ENCODE measurements at places on chromosomes 5 and 9.

DNA sequence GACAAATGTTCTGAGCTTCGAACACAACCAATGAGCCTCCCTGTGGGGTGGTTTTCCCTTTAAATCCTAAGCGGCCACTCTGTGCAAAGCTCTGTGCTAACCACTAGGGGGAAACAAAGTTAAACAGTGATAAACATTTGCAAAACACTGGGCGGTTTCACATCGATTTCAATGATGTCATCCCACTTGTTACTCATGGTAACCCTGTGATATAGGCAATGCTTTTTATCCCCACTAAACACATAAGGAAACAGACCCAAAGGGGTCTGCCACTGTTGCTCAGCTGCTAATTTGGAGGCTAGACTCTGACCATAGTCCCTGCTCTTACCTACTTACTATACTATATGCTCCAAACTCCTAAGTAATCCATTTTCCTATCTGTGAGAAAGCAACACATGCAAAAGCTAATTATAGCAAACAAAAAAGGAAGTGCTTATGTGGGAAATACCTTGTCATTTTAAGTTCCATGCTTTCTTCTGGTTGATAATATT, 57.3 kb downstream of the PTPN3 start:
- DNase-seq, result peak; percentile 95

DNA sequence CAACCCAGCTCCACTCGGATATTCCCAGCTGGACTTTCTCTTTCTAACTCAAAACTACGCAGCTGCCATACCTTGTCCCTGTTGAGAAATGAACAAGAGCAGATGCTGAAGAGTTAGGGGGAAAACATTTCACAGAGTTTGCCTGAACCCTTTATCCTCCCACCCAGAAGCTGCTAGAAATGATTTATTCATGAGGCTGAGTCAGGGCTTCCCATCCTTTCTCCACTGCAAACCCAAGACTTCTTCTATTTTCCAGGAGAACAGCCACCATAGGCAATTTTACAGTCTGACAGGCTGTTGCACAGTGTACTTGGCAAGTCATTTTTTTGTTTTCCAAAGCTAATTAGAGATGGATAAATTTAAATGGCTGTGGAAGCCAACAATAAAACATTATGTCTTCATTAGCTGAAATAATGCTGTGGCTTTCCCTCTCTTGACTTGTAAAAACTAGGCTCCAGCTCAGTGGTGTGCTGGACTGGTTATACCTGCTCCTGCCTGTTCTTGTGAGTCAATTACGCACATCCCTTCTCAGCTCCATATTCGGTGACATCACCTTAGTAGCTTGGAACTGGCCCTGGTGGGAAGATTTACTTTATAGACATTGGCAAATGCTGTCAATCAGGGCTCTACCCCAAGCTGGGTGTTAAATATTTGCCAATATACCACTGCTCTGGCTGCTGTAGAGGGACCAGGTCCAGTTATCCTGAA, 71.9 kb downstream of the KIF4B start:
- no peak for DNase-seq

DNA sequence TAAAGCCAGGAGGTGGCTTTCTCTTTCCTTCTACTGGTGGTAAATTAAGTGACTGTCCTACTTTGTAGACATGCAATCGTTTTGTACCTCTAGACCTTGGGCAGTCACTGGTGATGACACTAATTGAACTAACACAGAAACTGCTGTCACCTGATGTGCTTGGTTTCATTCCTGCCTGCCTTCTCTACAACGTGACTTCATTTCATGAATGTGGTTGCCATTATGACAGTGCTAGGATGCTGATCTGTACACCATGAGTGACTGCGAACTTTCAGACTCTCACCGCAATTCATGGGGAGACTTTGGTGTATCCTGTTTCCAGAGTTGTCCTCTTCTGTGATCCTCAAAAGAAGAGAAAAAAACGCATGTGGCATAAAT, 47.5 kb downstream of the UBE2QL1 start:
- DNase-seq, result no peak

DNA sequence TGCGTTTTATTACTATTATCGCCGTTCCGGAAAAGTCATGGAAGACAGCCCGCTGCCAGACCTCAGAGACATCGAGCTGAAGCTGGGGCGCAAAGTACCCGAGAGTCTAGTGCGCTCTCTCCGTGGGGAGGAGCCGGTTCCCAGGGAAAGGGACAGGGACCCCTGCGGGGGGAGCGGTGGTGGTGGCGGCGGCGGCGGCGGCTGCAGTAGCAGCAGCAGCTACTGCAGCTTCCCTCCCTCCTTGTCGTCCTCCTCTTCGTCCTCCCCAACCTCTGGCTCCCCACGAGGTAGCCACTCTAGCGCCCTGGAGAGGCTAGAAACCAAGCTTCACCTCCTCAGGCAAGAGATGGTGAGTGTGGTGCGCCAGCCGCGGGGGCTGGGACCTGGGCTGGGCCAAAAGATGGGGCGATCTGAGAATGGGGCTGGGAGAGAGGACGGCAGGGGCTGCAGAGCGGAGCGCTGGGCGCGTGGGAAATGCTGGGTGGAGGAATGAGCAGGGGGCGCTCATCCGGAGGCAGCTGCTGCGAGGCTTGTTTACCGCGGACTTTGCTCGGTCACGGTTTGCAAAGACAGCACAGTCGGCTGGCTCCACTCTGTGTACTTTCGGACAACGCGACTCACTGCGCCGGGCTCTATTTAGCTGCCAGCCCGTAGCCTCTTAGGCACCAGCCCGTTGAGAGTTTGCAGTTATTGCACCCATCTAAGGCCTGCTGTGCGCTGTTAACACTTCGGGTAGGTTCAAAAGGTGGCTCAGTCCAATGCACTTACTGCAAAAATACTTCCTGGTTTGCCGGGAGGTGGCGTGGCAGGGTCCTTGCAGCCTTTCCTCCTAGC, 1.1 kb downstream of the LURAP1L start:
- peak; percentile 97 for DNase-seq

DNA sequence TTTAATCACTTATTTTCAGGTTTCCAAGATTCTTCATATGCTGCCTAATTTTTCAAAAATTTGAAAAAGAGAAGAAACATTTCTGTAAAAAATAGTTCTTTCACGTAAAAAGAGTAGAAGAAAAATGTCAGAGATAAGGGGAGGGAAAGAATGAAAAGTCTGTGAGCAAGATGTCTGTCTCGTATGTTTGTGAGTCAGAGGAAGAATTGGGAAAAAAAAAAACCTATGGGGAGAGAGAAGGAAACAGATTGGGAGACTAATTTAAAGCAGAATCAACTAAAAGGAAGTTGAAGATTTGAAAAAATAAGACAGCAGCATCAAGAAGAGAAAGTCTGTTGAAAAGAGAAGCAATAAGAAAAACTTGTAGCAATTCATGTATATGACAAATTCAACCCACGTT, 456.3 kb downstream of the HINT1 start:
- peak; percentile 23 for DNase-seq

DNA sequence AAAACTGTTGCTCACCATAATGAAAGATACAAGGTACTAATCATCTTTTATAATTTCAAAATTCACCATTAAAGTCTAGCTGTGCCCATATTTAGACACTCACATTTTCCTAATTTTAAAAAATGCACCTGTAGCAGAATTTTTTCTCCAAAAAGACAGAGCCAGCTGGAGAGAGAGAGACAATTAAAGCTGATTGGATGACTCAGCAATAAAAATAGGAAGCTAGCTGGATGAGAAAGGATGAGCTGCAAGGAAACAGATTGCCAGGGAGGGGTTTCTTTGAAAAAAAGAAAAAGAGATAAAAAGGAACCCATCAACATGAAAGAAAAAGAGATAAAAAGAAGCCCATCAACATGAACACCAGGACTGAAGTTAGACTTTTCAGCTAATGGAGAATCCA, 73.8 kb downstream of the HCN1 start:
- no peak for DNase-seq

- DNase-seq, result peak; percentile 76
These were observed 61.2 kb upstream of the ZFR start for GRCh38 chr5:32505756-32506155.

DNA sequence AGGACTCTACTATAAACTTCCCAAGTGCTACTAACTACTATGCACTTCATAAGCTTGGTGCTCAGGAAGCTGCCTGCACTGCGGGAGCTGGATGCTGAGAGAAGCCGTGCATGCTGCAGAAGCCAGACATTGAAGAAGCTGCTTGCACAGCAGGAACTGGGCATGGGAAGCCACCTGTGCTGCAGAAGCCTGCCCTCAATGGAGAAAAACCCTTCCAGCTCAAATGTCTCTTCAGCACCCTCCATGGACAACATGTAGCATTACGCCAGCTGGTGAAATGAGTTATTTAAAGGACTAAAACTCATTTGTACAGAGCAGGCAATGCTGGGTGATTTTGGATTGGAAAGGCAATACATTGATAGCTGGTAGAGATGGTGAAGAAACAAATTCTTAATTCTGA, 247.2 kb downstream of the KIF4B start:
- no peak for DNase-seq

GRCh38 chr9:93642961-93643360, 66.6 kb downstream of the PHF2 start:
- peak; percentile 91 for DNase-seq

GRCh38 chr5:140262221-140262620, 40.7 kb downstream of the PFDN1 start:
- no peak for DNase-seq

DNA sequence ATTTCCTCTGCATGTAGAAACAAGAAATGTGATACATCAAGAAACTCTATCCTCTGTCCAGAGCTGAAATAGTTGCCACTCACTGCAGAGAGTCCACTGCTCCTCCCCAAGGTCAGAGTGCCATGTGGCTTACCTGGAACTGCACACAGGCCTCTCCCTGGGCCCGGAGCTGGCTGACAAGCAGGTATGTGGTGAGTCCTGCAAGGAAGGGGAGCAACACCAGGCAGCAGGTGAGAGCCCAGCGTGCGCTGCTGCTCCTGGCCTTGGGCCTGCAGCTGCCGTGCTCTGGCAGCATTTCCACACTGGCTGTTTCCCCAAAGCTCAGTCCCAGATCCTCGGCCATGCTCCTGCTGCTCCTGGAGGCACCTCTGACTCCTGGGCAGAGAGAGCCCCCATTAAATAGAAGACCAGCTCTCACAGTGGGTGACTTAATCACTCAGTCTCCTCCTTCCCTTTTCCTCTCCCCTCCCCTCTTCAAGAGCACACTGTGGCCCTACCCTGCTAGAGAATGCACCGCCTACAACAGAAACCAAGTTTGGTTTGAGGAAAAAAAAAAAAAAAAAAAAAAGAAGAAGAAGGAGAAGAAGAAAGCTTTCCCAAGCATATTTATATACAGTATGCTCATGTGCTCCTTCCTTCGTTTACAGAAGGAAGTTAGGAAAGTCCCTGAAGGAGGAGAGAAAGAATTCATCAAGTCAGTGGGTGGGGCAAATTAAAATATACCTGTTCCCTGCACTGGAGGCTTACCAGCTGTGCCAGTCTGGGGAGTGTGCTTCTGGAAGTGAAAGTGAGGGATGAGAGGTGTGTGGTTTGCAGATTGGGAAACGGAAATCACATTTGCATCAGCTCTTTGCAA, at the start of gene TNFSF15:
TNFSF15 (minus strand) TSS at position 370 of the 856 bp plus-strand sequence; CDS start at position 343, 27 bp downstream.
- peak; percentile 74 for DNase-seq

DNA sequence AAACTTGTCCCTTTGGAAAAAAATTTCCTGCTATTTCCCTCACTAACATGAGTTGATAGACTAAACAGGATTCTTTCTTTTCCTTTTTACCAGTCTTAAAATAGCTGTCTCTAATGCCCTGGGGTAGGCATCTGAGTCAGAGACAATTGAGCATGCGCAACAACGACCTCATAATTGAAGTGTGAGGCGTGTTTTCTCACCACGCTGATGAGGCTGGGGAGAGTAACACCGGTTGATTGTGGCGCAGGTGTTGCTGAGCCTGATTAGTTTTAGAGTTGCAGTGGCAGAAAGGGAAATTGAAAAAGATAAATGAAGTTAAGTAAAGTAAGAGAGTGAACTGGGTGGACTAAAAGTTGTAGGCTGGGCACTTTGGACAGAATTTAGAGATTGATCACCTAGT, 213.7 kb downstream of the TLR4 start:
- DNase-seq, result no peak

DNA sequence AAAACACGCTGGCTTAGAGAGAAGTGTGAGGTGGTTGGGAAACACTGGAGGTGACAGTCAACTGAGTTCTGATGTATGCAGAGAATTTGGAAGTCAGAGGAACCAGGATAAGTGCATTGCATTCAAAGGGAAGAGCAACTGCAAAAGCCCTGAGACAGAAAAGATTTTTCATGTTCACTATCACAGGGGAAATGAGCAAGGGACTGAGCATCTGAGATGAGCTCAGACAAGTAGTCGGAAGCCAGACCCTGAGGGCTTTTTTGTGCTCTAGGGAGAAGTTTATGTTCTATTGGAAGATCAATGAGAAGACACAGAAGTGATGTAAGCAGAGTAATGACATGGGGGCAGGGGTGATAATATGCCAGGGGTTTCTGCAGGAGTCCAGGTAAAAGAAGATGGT, 97.5 kb downstream of the HTR4 start:
- DNase-seq, result no peak

DNA sequence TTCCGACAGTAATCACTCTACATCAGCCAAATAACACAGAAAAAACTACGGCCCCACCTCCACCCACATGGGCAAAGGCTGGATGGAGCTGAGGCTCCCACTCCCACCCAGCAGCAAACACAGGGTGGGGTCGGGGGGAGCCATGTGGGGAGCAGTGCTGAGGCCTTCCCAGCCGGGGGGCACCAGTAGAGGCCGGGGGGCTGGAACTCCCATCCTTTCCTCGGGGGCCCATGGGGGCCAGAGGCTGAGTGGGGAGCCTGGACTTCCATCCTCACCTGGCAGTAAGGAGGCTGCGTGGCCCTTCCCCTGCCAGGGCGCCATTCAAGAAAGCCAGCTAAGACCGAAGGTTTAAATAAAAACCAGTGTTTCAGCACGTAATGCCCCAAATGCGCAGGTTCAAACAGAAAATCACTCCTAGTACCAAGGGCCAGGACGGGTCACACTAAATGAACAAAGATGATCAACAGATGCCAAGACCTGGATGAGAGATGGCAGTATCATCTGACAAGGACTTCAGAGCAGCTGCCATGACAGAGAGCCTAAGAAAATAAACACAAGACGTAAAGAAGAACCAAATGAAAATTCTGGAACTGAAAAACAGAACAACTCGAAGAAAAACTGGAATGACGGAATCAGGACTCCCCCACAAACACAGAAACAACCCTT, 9.4 kb downstream of the CCDC127 start:
- DNase-seq, result no peak

DNA sequence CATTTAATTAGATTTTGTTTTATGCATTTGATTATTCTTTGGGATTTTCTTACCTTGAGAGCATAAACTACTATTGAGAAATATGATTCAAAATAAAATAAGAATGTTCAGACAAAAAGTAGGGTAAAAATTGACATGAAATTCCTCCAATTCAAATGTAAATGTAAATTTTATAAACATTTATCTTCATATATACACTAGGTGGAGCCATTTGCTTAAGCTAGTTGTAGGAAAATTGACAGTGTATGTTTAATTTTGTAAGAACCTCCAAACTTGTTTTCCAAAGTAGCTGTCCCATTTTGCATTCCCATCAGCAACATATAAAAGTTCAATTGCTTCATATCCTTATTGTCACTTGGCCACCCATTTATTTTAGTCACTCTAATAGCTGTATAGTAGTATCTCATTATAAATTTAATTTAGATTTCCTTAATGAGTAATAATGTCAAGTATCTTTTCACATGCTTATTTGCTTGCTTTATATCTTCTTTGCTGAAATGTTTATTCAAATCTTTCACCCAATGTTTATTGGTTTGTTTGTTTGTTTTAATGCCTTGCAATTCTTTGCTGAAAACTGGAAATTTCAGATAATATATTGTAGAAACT, 37.6 kb upstream of the SLCO6A1 start:
- peak; percentile 36 for DNase-seq

Measured in choroid plexus epithelial cell (primary cell).